NCI-H2171 treated with DMSO at 0.1 percent for 48 hours (cell line): ENCODE measurements at places on chromosomes 12 and 14.
A peak's percentile ranks its signal among the peaks of the same experiment; 100 is the strongest.

- DNase-seq, result no peak
Observed at GRCh38 chr12:70741256-70741655, 104.0 kb upstream of the PTPRB start.

- no peak for DNase-seq
Observed at GRCh38 chr14:56630707-56631106, 51.1 kb downstream of the TMEM260 start.

DNA sequence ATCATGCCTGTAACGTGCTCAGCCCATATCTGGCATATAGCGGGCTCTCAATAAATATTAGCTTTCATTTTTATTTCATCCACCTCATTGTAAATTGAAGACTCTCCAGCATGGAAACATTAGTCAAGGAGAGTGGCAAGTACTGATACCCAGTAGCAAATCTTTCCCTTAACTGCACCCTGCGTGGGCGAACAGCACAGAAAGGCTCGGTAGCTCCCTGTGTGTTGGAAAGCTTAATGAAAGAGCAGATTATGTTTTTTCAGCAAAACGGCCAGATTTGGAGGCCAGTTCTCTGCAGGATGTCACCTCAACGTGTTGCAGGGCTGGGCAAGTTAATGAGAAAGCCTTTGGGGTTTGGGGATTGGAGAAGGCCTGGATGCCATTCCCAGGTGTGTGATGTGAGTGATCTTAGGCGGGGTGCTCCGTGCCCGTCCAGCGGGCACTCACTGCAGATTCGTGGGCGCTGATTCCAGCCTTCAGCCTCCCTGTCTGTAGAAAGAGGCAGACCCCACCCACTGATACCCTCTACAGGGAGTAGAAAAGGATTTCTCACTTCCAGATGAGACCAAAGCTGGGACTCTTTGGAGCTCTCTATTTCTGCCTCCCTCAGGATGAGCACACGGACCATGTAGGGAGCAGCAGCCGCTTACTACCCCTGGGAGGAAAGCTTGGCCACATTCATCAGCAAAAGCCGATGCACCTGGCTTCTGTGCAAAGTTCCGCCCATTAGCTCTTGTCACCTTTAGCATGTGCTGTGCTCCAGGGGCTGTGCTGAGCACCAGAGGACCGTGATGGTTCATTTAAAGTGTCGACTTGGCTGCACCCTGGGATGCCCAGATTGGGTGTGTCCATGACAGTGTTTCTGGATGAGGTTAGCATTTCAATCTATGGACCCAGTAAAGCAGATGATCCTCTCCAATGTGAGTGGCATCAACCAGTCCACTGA is 29.1 kb downstream of the C14orf132 start:
- DNase-seq, result no peak

- peak; percentile 39 for DNase-seq
Observed at GRCh38 chr12:66144791-66145754, 14.5 kb upstream of the LLPH start.

- DNase-seq, result no peak
Observed at GRCh38 chr14:30995689-30996088, 29.8 kb upstream of the AP4S1 start.

DNA sequence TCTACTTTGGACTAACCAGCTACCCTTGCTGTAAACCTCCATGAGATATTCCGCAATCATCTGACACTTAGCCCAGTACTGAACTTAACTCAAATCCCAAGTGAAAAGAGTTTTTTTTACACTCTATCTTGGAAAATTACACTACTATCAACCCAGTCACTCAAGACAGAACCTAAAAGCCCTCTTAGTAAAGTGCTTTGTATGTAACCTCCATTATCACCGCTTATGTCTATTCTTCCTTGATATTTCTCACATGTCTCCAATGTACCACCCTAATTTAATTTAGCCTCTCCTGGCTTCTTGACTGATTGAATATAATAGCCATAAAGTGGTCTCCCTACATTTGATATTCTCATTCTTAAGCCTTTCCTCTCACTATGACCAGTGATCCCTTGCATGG is 168.8 kb upstream of the SYT1 start:
- DNase-seq, result no peak
